ENCODE measurements at places on chromosomes 4 and X. TPM values are rescaled to one million over a fixed set of nuclear protein-coding genes. Genes with fewer than 3 reads are reported as not detected.

SOX3 gene
- total RNA-seq: not detected

AREG gene
- not detected for total RNA-seq

CT55 gene
- total RNA-seq: 0.87 TPM

BCORL1 gene
- 1.3 TPM for total RNA-seq

DAPP1 gene
- not detected for total RNA-seq

PASD1 gene
- total RNA-seq: 0.12 TPM

SLC6A14 gene
- not detected for total RNA-seq

CMC4 gene
- total RNA-seq: 20.4 TPM

TMPRSS11A gene
- total RNA-seq: not detected

MAGIX gene
- total RNA-seq: 2.3 TPM

RAB9B gene
- 0.74 TPM for total RNA-seq

NOX1 gene
- not detected for total RNA-seq

TACR3 gene
- total RNA-seq: not detected

ODAPH gene
- total RNA-seq: 0.19 TPM

ACE2 gene
- not detected for total RNA-seq

GLRB gene
- 2.0 TPM for total RNA-seq

NAA11 gene
- 7.1 TPM for total RNA-seq

ZNF718 gene
- total RNA-seq: 0.02 TPM

REELD1 gene
- total RNA-seq: not detected

LDB2 gene
- 21.6 TPM for total RNA-seq

RNF4 gene
- total RNA-seq: 126 TPM

RRH gene
- not detected for total RNA-seq

STATH gene
- 0.29 TPM for total RNA-seq

VCX2 gene
- 3.2 TPM for total RNA-seq

PPP4R3C gene
- total RNA-seq: 0.04 TPM

FBXO8 gene
- total RNA-seq: 32.3 TPM

HTRA3 gene
- total RNA-seq: 6.7 TPM

Measured in H4 (cell line).